Small intestine (tissue), 16 donors: ENCODE measurements at places on chromosomes 16 and 17. TPM values are rescaled to one million over a fixed set of nuclear protein-coding genes. Genes with fewer than 3 reads are reported as not detected.
A peak's percentile ranks its signal among the peaks of the same experiment; 100 is the strongest.

GRCh38 chr16:19223235-19224170 lies 55.5 kb downstream of the SYT17 start:
- DNase-seq = peak; percentile 26
- H3K27ac ChIP-seq = no peak overlapping the region
- H3K4me3 ChIP-seq = no peak overlapping the region
- no peaks in the 10 kb centered on the region for H3K36me3 ChIP-seq

- H3K36me3 ChIP-seq = no peaks in the 10 kb centered on the region
- no peaks in the 10 kb centered on the region for H3K4me1 ChIP-seq
- H3K27me3 ChIP-seq = peaks cover under 1% of the 10 kb centered on the region
- no peak overlapping the region for H3K4me3 ChIP-seq
- DNase-seq = peak; percentile 35
Observed at GRCh38 chr17:73956595-73957465, 246.6 kb upstream of the RPL38 start.

GRCh38 chr16:24729951-24730815 lies 732 bp downstream of the TNRC6A start:
- peaks cover 14% of the 10 kb centered on the region for H3K36me3 ChIP-seq
- H3K27me3 ChIP-seq = no peaks in the 10 kb centered on the region
- peaks cover 9% of the 10 kb centered on the region for H3K4me1 ChIP-seq
- H3K27ac ChIP-seq = peak overlapping the region; percentile 70
- DNase-seq = peak; percentile 25
- peak overlapping the region; percentile 99 for H3K4me3 ChIP-seq

GRCh38 chr16:50400967-50401348 lies 32.2 kb upstream of the BRD7 start:
- H3K4me3 ChIP-seq = no peak overlapping the region
- H3K27ac ChIP-seq = no peak overlapping the region
- no peaks in the 10 kb centered on the region for H3K27me3 ChIP-seq
- DNase-seq = no peak
- H3K4me1 ChIP-seq = no peaks in the 10 kb centered on the region
- no peaks in the 10 kb centered on the region for H3K36me3 ChIP-seq

DNA sequence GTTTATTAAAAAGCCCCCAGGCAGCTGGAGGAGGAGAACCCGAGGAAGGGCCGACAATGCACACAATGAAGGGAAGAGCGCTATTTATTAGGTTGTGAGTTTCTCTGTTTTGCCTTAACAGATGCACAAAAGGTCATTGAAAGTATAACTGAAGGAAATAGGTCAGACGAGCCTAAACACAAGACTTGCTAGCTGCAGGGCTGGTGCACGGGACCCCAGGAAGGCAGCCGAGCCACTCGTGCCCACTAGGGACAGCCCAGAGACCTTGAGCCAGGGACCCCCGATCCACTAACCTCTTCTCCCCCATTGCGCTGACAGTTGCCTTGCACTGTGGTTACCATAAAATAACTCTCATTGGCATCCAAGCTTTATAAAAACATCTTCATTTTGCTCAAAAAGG lies 11.3 kb downstream of the LITAFD start:
- no peak overlapping the region for H3K27ac ChIP-seq
- peaks cover 79% of the 10 kb centered on the region for H3K36me3 ChIP-seq
- H3K4me1 ChIP-seq = no peaks in the 10 kb centered on the region
- H3K27me3 ChIP-seq = no peaks in the 10 kb centered on the region
- no peak for DNase-seq
- H3K4me3 ChIP-seq = no peak overlapping the region

- H3K27me3 ChIP-seq = no peaks in the 10 kb centered on the region
- H3K4me1 ChIP-seq = peaks cover 3% of the 10 kb centered on the region
- no peak for DNase-seq
- H3K4me3 ChIP-seq = no peak overlapping the region
- peaks cover 6% of the 10 kb centered on the region for H3K36me3 ChIP-seq
- H3K27ac ChIP-seq = no peak overlapping the region
Observed at GRCh38 chr17:35117984-35118383, 1.7 kb downstream of the RAD51D start.

GRCh38 chr17:69597898-69598692 lies 183.6 kb downstream of the MAP2K6 start:
- no peaks in the 10 kb centered on the region for H3K4me1 ChIP-seq
- no peaks in the 10 kb centered on the region for H3K36me3 ChIP-seq
- H3K27me3 ChIP-seq = peaks cover 2% of the 10 kb centered on the region
- H3K4me3 ChIP-seq = no peak overlapping the region

GRCh38 chr16:88430524-88431446 lies 22.3 kb upstream of the ZFPM1 start:
- no peak overlapping the region for H3K4me3 ChIP-seq
- H3K27ac ChIP-seq = peak overlapping the region; percentile 24
- DNase-seq = no peak
- no peaks in the 10 kb centered on the region for H3K36me3 ChIP-seq
- H3K4me1 ChIP-seq = no peaks in the 10 kb centered on the region

- H3K4me1 ChIP-seq = peaks cover 2% of the 10 kb centered on the region
- peaks cover 4% of the 10 kb centered on the region for H3K36me3 ChIP-seq
- H3K27ac ChIP-seq = no peak overlapping the region
- no peaks in the 10 kb centered on the region for H3K27me3 ChIP-seq
Observed at GRCh38 chr16:280005-280460, 358 bp upstream of the ARHGDIG start.

DNA sequence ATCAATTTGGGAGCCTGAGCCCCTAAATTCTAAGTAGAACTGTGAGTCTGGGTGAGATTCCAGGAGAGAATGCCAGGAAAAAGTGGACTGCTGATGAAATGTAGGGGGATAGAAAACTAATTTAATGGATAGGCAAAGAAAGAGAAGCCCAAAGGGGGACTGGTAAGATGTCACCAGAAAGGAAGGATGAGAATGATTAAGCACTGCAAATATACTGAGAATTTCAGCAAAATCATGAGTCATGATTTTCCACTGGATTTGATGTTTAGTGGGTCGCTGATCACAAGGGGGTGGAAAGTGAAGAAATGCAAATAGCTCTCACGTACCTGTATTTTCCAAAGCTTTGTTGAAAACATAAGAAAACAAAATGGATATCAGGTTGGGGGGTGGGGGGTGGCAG lies 201.8 kb downstream of the SLC39A11 start:
- no peaks in the 10 kb centered on the region for H3K36me3 ChIP-seq
- no peaks in the 10 kb centered on the region for H3K27me3 ChIP-seq
- no peak for DNase-seq
- no peak overlapping the region for H3K4me3 ChIP-seq

GRCh38 chr16:3691761-3692160 lies 25.6 kb downstream of the TRAP1 start:
- peaks cover 6% of the 10 kb centered on the region for H3K36me3 ChIP-seq
- no peaks in the 10 kb centered on the region for H3K27me3 ChIP-seq
- DNase-seq = no peak
- peaks cover 24% of the 10 kb centered on the region for H3K4me1 ChIP-seq

DNA sequence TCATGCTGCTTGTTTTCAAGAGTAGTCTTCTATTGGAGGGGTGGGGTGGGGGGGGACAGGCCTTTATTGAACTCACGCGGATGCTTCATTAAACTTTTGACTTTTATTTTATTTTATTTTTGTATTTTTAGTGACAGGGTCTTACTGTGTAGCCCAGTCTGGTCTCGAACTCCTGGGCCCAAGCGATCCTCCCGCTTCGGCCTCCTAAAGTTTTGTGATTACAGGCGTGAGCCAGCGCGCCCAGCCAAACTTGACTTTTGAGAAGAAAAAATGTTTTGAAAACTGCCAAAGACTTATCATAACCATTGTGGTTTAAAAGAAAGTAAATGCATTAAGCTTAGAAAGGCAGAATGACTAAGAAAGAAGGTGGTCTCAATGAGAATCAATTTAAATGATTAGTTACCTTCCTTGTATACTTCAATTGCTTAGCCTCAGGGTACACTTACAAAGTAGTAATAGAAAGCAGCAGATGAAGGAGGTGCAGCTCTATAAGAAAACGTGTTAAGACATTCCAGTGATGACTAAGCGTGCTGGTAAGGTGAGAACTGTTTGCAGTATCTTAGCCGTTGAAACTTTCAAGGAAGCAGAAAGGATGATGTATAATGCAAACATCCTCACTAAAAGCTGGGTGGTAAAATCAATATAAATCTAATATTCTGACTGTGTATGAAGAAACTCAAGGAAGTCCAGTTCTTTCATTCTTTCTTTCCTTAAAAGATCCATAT lies 1.2 kb downstream of the AP2B1 start:
- H3K36me3 ChIP-seq = no peaks in the 10 kb centered on the region
- peaks cover 2% of the 10 kb centered on the region for H3K4me1 ChIP-seq
- peaks cover 2% of the 10 kb centered on the region for H3K27me3 ChIP-seq
- H3K4me3 ChIP-seq = peak overlapping the region; percentile 89
- peak overlapping the region; percentile 19 for H3K27ac ChIP-seq
- peak; percentile 70 for DNase-seq

GRCh38 chr17:76384987-76385891 lies 830 bp downstream of the SPHK1 start:
- H3K4me1 ChIP-seq = no peaks in the 10 kb centered on the region
- DNase-seq = peak; percentile 63
- H3K27ac ChIP-seq = no peak overlapping the region
- H3K36me3 ChIP-seq = no peaks in the 10 kb centered on the region
- H3K27me3 ChIP-seq = peaks cover 46% of the 10 kb centered on the region

GRCh38 chr17:39064374-39064773 lies 87.1 kb downstream of the PLXDC1 start:
- H3K27me3 ChIP-seq = no peaks in the 10 kb centered on the region
- H3K4me1 ChIP-seq = no peaks in the 10 kb centered on the region
- DNase-seq = no peak
- no peak overlapping the region for H3K27ac ChIP-seq
- H3K4me3 ChIP-seq = no peak overlapping the region

- no peak overlapping the region for H3K27ac ChIP-seq
- H3K4me3 ChIP-seq = no peak overlapping the region
- DNase-seq = peak; percentile 36
- H3K36me3 ChIP-seq = no peaks in the 10 kb centered on the region
- H3K4me1 ChIP-seq = no peaks in the 10 kb centered on the region
Observed at GRCh38 chr17:164303-165235, 16.9 kb downstream of the DOC2B start.

GRCh38 chr16:228151-228851 lies 948 bp downstream of the LUC7L start:
- no peaks in the 10 kb centered on the region for H3K27me3 ChIP-seq
- peak overlapping the region; percentile 96 for H3K27ac ChIP-seq
- DNase-seq = peak; percentile 40
- H3K4me1 ChIP-seq = peaks cover 11% of the 10 kb centered on the region

DNA sequence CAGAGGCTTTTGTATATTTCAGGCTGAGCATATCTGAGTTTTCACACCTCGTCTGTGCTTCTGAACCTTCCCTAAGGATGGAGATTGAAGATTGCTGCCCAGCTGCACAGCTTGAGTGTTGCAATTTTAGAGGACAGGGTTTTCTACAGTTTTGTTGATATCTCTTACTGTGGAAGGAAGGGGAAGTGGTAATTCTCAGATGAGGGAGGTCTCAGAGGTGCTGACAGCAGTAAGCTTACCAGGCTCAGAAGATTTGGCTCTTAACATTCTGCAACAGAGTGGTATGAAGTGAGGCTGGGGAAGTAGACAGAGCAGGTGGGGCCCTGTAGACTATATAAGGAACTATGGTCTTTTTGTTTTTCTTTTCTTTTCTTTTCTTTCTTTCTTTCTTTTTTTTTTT lies 45.8 kb upstream of the ARHGAP17 start:
- H3K27ac ChIP-seq = peak overlapping the region; percentile 80
- no peaks in the 10 kb centered on the region for H3K36me3 ChIP-seq
- no peak for DNase-seq
- H3K4me1 ChIP-seq = no peaks in the 10 kb centered on the region
- H3K4me3 ChIP-seq = no peak overlapping the region

- H3K4me3 ChIP-seq = no peak overlapping the region
- no peak overlapping the region for H3K27ac ChIP-seq
- no peak for DNase-seq
- no peaks in the 10 kb centered on the region for H3K36me3 ChIP-seq
- no peaks in the 10 kb centered on the region for H3K27me3 ChIP-seq
- no peaks in the 10 kb centered on the region for H3K4me1 ChIP-seq
Observed at GRCh38 chr17:70947636-70948565, 778.6 kb downstream of the KCNJ2 start.

DNA sequence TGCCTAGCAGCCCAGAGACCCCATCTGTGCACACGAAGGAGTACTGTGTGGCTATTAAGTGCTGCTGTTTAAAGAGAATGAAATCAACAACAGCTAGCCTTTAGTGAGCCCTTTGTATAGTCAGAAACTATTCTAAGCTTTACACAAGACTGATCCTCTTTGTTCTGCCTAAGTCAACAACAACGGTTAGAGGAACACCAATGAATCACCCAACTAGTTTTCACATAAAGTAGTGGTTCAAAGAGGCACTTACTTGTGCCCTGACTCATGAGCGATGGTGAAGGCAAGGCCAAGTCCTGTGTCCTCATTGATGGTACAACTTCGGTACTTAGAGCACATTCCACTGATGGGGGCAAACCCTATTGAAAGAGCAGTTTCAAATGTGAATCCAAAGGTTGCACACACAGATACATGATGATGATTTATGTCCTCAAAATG lies 75.8 kb downstream of the ADAMTS18 start:
- H3K4me1 ChIP-seq = no peaks in the 10 kb centered on the region
- DNase-seq = peak; percentile 15
- H3K36me3 ChIP-seq = no peaks in the 10 kb centered on the region
- no peaks in the 10 kb centered on the region for H3K27me3 ChIP-seq
- H3K4me3 ChIP-seq = no peak overlapping the region
- H3K27ac ChIP-seq = no peak overlapping the region

CDK5R1 gene
- polyA plus RNA-seq = 1.6 TPM

SLC35G6 gene
- polyA plus RNA-seq = not detected

B4GALNT2 gene
- polyA plus RNA-seq = 0.54 TPM

AXIN2 gene
- 11.9 TPM for polyA plus RNA-seq

TMEM114 gene
- polyA plus RNA-seq = not detected

MSLN gene
- 5.1 TPM for polyA plus RNA-seq

HCRT gene
- polyA plus RNA-seq = not detected

HSD17B2 gene
- 119 TPM for polyA plus RNA-seq

CASKIN2 gene
- polyA plus RNA-seq = 7.6 TPM

CPHXL2 gene
- not detected for polyA plus RNA-seq

ALOX15 gene
- polyA plus RNA-seq = 0.15 TPM

EVPLL gene
- 0.54 TPM for polyA plus RNA-seq
